Thyroid gland (tissue), 4 donors: ENCODE measurements at places on chromosomes 13 and 19. TPM values are rescaled to one million over a fixed set of nuclear protein-coding genes. Genes with fewer than 3 reads are reported as not detected.

DNA sequence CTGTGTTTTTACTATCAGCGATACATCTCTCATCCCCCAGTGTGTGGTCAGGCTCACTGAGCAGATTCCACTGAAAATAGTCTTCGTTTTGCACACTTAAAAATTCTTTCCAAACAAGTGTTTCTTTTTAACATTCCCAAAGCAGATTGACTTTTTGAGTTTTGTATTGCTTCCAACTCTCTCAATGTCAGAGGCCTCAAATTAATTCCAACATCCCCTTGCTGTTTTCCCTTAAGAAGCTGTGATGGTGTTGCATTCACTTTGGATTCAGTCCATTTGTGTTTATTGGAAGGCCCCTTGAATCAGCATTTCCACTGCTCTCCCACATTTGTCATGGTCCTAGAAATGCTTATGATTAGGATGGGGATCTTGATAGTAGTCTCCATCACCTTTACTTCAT, 228.7 kb downstream of the KCNRG start:
- no peak for DNase-seq

TUBA3C gene
- total RNA-seq: not detected

TMEM38A gene
- total RNA-seq: 7.8 TPM

KIR2DL3 gene
- total RNA-seq: not detected

ZNF443 gene
- total RNA-seq: 4.5 TPM

PNMA8B gene
- total RNA-seq: 1.3 TPM
